Right kidney (tissue), 9 donors: ENCODE measurements at places on chromosomes 4 and X.

DNA sequence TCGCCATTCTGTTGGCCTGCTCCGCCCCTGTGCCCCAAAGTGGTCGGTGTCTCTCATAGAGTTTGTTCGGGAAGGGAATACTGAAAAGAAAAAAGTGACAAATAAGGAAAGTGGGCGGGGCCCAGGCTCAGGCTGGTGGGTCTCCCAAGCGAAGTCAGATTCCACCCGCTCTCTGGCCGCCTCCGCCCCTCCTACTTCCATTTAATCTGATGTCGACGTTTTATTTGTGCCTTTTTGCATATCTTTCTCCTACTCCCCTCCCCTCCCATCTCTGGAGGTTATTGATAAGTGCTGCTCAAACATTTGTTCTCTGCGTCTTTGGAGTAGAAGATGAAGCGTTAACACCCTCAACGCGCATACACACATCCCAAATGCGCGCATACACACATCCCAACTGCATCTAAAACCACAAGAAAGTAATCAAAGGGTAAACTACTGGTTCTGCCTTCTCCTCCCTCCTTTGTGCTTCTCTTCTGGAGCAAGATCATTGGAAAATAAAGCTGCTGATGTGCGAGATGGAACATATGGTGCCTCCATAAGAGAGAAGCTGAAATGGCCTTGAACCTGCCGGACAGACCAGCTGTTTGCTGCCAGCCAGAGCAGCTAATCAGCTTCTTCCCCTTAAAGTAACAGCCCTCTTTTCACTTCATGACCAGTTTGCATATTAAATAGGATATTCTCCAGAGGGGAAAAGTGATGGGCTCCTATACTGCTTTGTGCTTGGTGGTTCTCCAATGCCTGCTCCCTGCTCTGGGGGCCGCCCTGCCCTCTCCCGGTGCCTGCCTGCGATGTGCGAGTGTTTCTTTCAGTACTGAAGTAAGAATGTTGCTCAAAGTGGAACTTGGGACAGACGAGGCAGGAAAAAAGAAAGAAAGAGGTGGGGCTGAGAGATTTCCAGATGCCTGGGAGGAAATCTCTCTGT, 3.1 kb downstream of the MAMLD1 start:
- peak; percentile 52 for DNase-seq

DNA sequence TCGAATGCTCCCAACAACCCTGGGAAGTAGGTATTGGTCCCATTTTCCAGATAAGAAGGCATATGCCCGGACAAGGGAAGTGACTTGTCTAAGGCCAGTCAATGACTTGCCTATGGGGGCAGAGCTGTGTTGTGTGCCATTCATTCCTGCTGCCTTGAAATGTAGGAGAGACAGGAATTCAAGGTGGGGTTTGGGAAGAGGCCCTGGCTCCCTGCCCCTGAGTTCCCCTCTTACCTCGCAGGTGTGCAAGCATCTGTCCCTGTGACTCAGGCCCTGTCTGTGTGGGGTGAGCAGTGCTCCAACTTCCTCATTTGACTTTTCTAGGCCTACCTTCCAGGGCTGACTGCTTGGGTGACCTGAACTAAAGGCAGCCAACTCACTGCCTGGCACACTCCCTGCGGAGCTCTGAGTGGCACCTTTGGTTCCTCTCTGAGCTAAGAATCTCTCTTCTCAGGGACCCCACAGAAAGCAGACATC, 5.1 kb downstream of the EFNB1 start:
- peak; percentile 4 for DNase-seq

DNA sequence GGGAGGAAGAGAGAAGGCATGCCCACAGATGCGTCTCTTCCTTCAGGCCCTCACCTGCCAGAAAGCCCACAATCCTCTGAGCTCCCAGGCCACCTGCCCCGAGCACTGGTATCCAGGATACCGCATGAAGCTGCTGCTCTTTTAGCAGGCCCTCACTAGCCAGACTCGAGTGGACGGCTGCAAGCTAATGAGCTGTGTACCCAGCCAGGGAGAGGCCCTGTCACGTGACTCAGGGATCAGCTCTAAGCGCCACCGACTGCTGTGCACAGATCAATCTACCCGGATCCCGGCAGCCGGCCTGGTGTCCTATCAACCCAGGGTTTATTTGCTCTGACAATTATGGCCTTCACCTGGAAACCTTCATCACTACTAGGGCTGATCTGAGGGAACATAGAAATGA, 39.0 kb downstream of the BCOR start:
- no peak for DNase-seq

GRCh38 chr4:82820689-82821088, 22.1 kb upstream of the SCD5 start:
- DNase-seq, result no peak

GRCh38 chrX:105975382-105975781, 63.1 kb downstream of the SERPINA7 start:
- no peak for DNase-seq

- no peak for DNase-seq
Observed at GRCh38 chr4:184417802-184418511, 56.4 kb downstream of the IRF2 start.

DNA sequence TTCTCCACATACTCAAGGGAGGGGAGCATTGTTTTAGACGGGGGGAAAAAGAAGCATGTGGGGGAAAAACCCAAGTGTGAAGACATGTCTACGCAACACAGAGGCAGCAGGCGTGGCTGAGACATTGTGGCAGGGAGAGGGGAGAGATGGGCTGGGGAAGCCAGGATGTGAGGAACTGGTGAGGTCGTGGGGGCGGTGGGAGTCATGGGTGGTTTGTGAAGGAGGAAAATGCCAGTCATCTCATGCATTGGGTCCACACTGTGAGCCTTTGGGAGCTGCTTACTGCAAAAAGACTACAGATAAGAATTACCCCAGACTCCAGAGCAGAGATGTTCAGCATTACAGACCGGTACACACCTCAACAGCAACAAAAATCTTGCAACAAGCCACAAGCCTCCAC, 2.1 kb downstream of the JAKMIP1 start:
- no peak for DNase-seq

GRCh38 chr4:142226014-142226413, 589.6 kb downstream of the IL15 start:
- DNase-seq, result no peak

DNA sequence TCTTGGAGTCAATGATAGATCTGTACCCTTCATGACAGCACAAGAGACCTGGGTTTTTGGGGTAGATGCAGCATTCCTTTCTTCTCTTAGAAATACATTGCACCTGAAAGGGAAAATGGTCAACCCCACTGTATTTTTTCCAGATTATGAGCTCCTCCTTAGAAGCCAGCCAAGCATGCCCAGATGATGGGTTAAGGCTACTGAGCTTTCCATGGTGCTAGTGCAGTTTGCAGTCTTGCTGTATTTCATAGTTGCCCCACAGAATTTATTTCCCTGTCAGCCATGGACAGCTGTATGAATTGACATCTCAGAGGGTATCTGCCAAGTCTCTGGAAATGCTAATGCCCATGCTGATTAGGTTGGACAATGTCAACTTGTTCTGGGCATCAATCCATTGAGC, 73.7 kb upstream of the H2AZ1 start:
- DNase-seq, result no peak

DNA sequence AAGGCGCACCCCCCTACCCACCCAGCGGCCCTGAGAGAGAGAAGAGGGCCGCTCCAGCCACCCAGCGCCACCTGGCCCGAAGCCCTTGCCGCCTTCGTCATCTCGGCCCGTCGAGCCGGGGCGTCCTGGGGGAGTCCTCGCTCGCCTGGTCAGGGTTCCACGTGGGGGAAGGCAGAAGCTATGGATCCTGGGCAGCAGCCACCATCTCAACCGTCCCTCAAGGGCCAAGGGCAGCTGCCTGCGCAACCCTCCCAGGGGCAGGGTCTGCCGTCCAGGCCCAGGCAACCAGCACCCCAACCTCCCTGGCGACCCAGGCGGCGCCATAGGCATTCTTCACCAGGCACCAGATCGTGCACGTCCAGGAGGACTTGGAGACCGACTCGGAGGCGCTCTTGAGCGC, 51.5 kb upstream of the IL13RA2 start:
- DNase-seq, result no peak

- DNase-seq, result no peak
Observed at GRCh38 chr4:88907478-88907877, 149.5 kb downstream of the FAM13A start.

- no peak for DNase-seq
Observed at GRCh38 chrX:73728602-73729001, 165.6 kb downstream of the CHIC1 start.

DNA sequence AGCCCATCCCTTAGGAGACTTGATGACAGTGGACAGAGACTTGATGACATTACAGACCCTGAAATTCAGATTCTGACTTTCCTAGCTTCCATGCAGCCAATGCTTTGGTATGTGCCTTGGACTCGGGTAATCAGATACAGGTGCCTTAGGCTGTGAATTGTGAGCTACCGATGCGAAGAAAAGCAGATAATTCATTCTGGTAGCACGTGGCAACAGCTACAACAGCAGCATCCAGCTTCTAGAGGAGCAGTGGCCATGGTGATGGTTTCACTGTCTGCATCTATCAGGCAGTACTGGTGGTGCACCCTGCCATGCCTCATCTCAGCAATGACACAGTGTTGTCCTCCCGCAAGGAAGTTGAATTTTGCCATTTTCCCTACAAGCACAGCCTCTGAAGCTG, 126.9 kb upstream of the TAPT1 start:
- DNase-seq, result no peak

DNA sequence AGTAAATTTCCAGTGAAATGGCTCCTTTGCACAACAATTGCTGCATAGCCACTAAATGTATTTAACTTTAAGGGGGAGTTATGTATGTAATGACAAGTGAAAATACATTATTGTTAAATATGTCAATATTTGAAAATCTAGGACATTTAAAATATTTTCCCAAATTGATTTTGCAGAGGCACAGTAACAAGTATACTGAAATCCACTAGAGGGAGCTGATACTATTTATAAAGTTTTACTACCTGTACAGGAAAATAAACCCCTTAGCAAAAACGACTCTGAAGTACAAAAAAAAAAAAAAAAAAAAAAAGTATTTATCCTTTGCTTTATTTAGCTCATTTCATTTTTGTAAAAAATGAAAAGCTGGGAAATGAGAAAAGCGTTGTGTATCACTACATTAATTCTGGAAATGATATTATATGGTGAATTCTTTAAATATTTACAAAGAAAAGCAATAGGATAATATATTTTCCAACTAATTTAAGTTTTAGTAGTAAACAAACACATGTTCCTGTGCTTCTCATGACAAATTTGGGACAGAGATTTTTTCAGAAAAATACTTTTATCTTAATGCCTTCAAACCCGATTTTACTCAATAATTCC, 727.7 kb downstream of the DMD start:
- DNase-seq, result no peak

- DNase-seq, result no peak
Observed at GRCh38 chr4:524196-524595, 25.2 kb downstream of the PIGG start.

- no peak for DNase-seq
Observed at GRCh38 chr4:176034936-176035335, 30.7 kb upstream of the WDR17 start.

GRCh38 chrX:19840899-19841648, 46.3 kb downstream of the SH3KBP1 start:
- no peak for DNase-seq
